ENCODE measurements at places on chromosomes 3 and 15.

DNA sequence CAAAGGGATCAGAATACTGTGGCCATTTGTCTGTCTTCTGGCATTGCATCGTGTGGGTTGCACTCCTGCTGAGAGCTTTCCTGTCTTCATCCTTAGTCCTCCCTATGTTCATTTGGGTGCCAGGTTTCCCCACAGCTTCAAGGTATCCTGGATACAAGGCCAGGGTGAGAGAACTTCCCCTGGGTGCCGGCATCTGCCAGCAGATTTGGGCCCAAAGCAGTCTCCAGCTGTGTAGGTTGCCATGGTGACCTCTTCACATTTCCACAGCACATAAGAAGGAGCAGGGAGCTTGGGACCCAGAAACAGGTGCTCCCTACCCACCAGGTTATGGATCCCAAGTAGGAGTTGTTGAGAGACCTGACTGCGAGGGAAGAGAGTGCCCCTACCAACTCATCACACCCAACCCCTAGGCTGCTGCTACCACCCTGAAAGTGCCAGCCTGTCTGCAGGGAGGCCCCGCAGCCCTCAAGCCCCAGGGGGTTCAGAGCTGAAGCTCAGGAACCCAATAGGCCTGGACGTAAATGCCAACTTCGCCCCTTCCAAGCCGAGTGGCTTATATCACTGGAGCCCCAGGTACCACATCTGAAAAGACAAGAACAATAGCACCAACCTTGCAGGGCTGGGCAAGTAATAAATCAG lies 19.9 kb downstream of the TTC21A start:
- DNase-seq = no peak

- DNase-seq = no peak
Observed at GRCh38 chr3:174132421-174133042, 726.6 kb upstream of the NAALADL2 start.

GRCh38 chr15:59178151-59178695 lies 28.4 kb upstream of the LDHAL6B start:
- DNase-seq = no peak

GRCh38 chr15:58258501-58259292 lies 120.5 kb downstream of the AQP9 start:
- no peak for DNase-seq

DNA sequence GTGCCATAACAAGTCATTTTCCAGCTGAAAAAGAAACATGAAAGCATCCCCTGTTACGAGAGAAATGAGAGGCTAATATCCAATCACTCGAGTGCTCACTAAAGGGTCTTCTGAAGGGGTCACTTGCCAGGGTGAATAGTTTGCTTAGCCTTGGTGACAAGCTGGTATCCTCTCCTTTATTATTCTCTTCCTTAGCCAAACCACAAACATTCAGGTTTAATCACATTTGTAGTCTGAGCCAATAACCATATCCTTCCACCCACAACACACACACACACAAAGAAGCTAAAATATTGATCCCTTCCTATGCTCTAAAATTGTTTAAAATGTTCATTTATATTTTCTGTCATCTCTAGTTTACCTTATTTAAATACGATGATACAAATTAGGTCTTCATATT lies 240.5 kb upstream of the TMCO5A start:
- DNase-seq = peak; percentile 8

GRCh38 chr3:99781761-99782160 lies 35.9 kb upstream of the CMSS1 start:
- no peak for DNase-seq
